ENCODE measurements at places on chromosomes 1 and 21.

DNA sequence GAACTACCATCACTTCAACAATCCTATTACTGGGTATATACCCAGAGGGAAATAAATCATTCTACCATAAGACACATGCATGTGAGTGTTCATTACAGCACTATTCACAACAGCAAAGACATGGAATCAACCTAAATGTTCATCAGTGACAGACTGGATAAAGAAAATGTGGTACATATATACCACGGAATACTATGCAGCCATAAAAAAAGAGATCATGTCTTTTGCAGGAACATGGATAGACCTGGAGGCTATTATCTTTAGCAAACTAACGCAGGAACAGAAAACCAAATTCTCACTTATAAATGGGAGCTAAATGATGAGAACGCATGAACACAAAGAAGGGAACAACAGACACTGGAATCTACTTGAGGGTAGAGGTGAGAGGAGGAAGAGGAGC, 39.0 kb downstream of the KIAA0319L start:
- no peak for DNase-seq

GRCh38 chr21:21860888-21861287, 862.7 kb downstream of the NCAM2 start:
- DNase-seq, result no peak

- no peak for DNase-seq
Measured at GRCh38 chr1:70429219-70429618, 18.2 kb downstream of the CTH start.

DNA sequence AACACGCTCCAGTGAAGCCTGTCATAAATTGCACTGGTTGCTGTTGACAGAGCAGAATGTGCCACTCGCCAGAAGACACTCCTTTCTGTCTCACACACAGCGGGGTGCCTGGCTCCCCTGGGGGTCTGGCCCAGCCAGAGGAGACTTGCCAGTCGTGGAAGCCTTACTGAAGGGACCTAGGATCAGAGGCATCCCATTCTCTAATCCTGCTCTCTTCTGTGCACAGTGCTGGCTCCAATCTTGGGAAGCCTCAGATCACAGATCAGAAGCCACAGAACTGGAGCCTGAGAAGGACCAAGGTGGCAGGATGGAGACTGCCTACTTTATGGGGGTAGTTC, 1.4 kb downstream of the SLC9A1 start:
- no peak for DNase-seq

DNA sequence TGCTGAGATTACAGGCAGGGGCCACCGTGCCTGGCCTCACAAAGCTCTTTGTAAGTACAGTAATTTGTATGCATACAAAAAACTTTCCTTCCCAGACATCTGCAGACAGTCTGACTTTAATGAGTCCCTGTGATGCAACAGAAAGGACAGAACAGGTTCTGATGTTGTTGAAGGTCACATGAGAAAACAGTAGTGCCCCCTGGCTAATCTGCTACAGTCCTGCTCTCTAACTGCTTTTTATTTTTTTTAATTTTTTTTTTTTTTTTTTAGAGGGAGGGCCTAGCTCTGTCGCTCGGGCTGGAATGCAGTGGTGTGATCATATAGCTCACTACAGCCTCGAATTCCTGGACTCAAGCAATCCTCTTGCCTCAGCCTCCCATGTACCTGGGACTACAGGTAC, 36.7 kb downstream of the ACBD3 start:
- no peak for DNase-seq

- DNase-seq, result no peak
Measured at GRCh38 chr1:203142684-203143408, 15.3 kb downstream of the ADORA1 start.

- DNase-seq, result no peak
Measured at GRCh38 chr1:231045286-231045685, 5.2 kb upstream of the FAM89A start.

GRCh38 chr1:101153692-101154091, 83.1 kb upstream of the S1PR1 start:
- DNase-seq, result no peak

DNA sequence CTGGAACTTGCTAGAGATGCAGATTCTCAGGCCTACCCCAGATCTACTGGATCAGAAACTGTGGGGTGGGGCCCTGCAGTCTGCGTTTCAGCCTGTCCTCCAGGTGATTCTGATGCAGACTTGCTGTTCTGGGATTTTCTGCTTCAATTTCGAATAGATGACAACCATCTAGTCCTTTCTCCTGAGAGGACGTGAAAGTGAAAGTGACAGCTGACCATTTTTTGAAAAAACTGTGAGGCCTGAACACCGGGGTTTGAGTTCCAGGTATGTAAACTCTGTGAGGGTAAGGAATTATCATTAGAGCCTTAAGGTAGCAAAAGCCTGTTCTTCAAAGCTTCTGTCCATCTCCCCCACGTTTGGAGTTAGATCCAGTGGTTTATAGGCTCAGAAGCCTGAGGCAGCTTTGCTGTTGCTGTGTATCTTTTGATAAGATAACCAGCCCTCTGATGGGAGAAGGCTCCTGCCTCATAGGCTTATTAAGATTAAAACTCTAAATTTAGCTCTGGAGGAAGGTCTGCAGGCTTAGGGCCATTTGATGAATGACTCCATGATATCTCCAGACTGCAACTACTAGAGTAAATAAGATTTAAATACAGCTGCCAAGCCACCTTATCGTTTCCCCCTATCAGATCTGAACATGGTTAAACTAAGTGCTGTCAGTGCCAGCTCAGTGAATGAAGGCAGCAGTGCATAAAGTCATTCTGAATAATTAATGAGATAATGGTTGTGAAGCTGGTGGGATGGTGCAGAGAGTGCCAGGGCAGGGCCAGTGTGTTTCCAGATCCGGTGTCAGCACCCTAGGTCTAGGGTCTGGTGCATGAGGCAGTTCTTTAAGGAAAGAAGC, 335.2 kb downstream of the HHAT start:
- no peak for DNase-seq

- DNase-seq, result no peak
Measured at GRCh38 chr1:107633596-107633995, 331.4 kb downstream of the VAV3 start.

DNA sequence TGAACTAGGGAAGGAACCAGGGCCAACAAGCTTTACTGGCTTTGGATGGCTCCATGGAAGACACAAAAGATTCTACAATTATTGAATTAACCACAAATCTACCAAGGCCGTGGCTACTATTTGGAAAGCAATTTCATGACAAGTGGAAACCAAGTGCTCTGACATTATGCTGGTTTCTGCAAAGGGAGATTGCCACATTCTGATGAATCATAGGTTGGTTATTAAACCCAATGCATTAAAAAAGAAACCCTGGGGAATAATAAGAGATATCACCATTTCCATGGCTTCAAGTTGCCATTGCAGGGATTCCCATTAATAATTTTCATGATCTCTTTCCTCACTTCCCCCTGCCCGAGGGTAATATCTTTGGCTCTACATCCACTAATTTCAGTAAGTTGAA, 359.2 kb upstream of the NCAM2 start:
- no peak for DNase-seq

- DNase-seq, result no peak
Measured at GRCh38 chr1:109768820-109769219, 5.1 kb upstream of the EPS8L3 start.

- DNase-seq, result peak; percentile 70
Measured at GRCh38 chr1:30756545-30757351, 826 bp downstream of the LAPTM5 start.

DNA sequence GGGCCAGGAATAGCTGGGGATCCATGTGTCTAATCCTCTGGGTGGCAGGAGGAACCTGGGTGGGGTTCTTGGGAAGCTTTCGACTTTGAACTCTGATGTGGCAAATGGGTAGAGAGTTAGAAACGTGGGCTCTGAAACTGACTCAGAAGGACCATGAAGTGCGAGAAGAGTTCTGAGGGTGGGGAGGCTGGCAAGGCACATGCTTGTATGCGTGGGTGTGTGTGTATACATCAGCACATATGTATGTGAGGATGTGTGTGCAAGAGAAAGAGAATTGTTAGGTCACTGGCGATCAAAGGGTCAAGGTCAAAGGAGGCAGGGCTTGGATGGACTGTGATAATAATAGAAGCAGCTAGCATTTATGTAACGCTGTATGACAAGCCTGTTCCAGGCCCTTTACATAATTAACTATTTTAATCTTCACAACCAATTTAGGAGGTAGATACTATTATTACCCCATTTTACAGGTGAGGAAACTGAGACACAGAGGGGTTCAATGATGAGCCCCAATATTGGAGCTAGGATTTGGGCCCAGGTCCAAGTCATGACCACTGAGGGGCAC, 84.5 kb upstream of the POU3F1 start:
- DNase-seq, result no peak

Data from activated effector memory CD4-positive, alpha-beta T cell treated with Interleukin-2 at 50 U/mL for 16 hours (primary cell).